ENCODE measurements at places on chromosomes 13 and 19. TPM values are rescaled to one million over a fixed set of nuclear protein-coding genes. Genes with fewer than 3 reads are reported as not detected.

GRCh38 chr13:40063703-40064102 lies 408.2 kb downstream of the COG6 start:
- no peak for DNase-seq
- peaks cover 15% of the 10 kb centered on the region for H3K4me1 ChIP-seq
- H3K27ac ChIP-seq, result no peak overlapping the region

DNA sequence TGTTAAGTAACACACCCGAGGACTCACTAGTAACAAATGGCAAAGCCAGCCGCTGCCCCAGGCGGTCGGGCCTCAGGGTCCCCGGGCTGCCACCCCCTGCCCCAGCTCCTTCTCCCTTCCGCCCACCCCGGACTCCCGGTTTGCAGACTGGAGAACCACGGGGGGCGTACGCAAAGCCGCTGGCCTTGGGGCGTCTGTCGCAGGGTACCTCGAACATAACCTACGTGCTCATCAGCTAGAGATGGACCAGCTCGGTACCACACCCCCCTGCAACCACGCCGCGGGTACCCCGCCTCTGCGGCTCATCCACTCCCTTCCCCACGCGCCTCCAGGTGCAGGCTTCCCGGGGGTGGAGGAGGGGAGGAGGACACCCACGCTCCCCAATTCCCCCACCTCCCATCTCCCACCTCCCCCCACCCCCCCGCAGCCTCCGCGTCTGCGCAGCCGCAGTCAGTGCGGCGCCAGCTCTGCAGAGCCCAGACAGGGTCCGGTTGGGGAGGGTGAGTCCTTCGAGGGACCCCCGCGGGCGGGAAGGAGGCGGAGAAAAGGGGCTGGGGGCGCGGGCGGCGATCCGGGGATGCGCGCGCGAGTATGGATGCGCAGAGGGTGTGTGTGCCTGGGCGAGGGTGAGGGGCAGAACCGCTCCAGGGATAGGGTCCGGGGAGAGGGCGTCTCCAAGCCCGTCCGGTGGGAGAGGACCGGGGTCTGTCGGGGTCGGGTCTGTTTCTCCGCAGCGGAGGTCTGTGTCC lies at the start of gene SMIM17:
SMIM17 (plus strand) TSS at position 449 of the 749 bp plus-strand sequence. CDS start 2,509 bp downstream, outside the sequence.
- H3K4me3 ChIP-seq, result no peak within 1 kb of the TSS
- H3K4me1 ChIP-seq, result no peaks in the 10 kb centered on the region
- H3K36me3 ChIP-seq, result no peaks in the 10 kb centered on the region
- no peak within 1 kb of the TSS for H3K27ac ChIP-seq
- H3K27me3 ChIP-seq, result no peaks in the 10 kb centered on the region
- DNase-seq, result no peak

DNA sequence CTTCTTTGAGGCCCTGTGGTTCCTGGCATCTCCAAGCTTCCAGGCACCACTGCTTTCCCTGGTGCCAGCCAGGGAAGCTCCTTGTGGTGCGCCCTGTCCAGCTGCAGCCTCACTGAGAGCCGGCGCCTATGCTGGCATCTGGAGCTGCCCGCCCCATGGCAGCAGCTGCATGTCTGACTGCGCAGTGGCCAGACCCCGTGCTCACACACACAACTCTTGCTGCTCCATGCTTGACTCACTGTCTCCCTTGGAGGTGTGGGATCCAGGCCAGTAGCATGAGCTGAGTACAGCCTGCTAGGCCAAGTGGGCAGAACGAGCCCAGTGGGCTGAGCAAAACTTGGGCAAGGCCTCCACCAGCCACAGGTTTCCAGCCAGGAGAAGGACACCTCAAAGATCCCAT lies 11.5 kb upstream of the SUPT20H start:
- no peaks in the 10 kb centered on the region for H3K27me3 ChIP-seq
- no peak for DNase-seq
- H3K27ac ChIP-seq, result no peak overlapping the region
- no peak overlapping the region for H3K4me3 ChIP-seq
- H3K4me1 ChIP-seq, result no peaks in the 10 kb centered on the region

GRCh38 chr19:55097864-55098715 lies 19.3 kb downstream of the PPP1R12C start:
- H3K4me3 ChIP-seq, result no peak overlapping the region
- H3K27me3 ChIP-seq, result no peaks in the 10 kb centered on the region
- DNase-seq, result no peak
- H3K27ac ChIP-seq, result no peak overlapping the region
- H3K36me3 ChIP-seq, result peaks cover 11% of the 10 kb centered on the region

HTR2A gene
- total RNA-seq, result not detected

DNA sequence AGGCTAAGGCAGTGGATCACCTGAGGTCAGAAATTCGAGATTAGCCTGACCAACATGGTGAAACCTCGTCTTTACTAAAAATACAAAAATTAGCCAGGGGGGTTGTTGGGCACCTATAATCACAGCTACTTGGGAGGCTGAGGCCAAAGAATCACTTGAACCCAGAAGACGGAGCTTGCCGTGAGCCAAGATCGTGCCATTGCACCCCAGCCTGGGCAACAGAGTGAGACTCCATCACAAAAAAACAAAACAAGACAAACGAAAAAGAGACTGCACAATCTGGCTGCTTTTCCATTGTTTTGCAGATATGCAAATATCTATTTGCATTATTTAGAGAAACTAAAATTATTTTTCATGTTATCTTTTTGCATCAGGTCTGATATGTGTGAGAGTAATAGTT lies 83.6 kb downstream of the ZNF486 start:
- no peak for DNase-seq
- no peaks in the 10 kb centered on the region for H3K27me3 ChIP-seq
- peaks cover 7% of the 10 kb centered on the region for H3K4me1 ChIP-seq
- H3K36me3 ChIP-seq, result no peaks in the 10 kb centered on the region
- H3K4me3 ChIP-seq, result peak overlapping the region; percentile 66
- no peak overlapping the region for H3K27ac ChIP-seq

DNA sequence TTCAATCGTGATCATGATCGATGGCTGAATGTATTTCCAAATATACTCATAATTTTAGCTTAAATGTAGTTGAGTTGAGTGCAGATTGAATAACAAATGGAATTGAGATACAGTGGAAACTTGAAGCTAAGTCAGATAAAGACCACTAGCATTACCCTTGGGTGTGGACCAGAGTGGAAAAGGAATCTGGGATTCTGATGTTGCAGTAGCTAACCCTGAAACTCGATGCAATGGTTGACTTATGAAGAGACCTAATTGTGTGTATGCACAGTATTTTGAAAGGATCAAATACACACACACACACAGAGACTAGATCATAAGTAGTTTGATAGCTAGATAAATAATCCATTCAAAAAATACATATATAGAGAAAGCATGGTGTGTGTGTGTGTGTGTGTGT lies 135.8 kb downstream of the RXFP2 start:
- no peaks in the 10 kb centered on the region for H3K27me3 ChIP-seq
- no peaks in the 10 kb centered on the region for H3K36me3 ChIP-seq
- H3K4me3 ChIP-seq, result no peak overlapping the region

DEDD2 gene
- 18.7 TPM for total RNA-seq

GRCh38 chr19:42005504-42005903 lies 11.5 kb upstream of the ATP1A3 start:
- H3K36me3 ChIP-seq, result no peaks in the 10 kb centered on the region
- DNase-seq, result no peak
- no peak overlapping the region for H3K4me3 ChIP-seq
- no peak overlapping the region for H3K27ac ChIP-seq
- no peaks in the 10 kb centered on the region for H3K4me1 ChIP-seq

GRCh38 chr13:20856650-20857049 lies 45.9 kb downstream of the XPO4 start:
- H3K27ac ChIP-seq, result no peak overlapping the region
- DNase-seq, result no peak
- no peaks in the 10 kb centered on the region for H3K4me1 ChIP-seq

- no peaks in the 10 kb centered on the region for H3K4me1 ChIP-seq
- DNase-seq, result peak; percentile 52
- no peak overlapping the region for H3K27ac ChIP-seq
- no peaks in the 10 kb centered on the region for H3K36me3 ChIP-seq
Observed at GRCh38 chr19:9935506-9936325, 599 bp downstream of the OLFM2 start.
